G401 (cell line): ENCODE measurements at places on chromosomes 3 and 15.

DNA sequence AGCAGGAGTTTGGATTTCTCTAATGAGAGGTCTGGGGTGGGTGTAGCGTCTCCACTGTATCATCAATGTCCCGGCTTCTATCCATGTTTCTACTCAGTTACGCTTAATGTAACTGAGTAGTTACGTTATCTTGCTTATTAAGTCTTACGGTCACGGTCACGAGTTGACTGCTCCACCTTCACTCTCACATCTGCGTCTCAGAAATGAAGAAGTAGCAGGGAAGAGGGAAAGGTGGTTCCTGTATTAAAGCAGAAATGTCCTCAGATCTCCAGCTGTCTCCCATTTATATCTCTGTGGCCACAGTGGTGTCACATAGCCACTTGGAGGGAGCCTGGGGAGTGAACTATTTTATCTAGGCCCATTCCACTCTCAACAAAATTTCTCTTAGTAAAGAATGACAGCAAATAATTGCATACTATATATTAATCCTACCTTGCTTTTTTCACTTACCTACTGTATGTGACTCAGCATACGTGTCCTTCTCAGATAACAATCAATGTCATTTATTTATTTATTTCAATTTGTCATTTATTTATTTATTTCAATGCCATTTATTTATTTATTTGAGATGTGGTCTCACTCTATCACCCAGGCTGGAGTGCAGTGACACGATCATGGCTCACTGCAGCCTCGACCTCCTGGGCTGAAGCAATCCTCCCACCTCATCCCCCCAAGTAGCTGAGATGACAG is 39.7 kb upstream of the RNU6-1 start:
- DNase-seq, result no peak

DNA sequence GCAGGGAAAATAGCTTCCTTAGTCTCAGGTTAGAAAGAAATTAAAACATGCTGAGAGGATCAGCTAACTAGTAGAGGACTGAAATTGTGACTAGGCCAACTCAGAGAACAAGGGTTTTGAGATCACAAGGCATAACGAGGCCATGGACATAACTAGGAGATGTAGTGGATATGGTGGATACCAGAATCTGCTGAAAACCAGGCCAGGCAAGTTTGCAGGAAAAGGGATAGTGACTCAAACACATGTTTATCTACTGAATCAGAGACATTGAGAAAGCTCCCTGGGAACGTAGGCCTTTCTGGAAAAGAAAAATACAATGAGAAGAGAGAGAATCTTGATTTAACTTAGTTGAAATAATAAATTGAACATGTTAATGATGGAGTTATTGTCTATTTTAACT is 326.5 kb upstream of the GBE1 start:
- DNase-seq, result no peak

GRCh38 chr3:10088256-10088655 is 19.8 kb downstream of the FANCD2OS start:
- DNase-seq, result no peak

GRCh38 chr3:65672871-65673815 is 365.6 kb downstream of the MAGI1 start:
- peak; percentile 62 for DNase-seq

- no peak for DNase-seq
Observed at GRCh38 chr3:62712746-62713145, 162.5 kb downstream of the CADPS start.
